ENCODE measurements at places on chromosomes 7 and 10.

DNA sequence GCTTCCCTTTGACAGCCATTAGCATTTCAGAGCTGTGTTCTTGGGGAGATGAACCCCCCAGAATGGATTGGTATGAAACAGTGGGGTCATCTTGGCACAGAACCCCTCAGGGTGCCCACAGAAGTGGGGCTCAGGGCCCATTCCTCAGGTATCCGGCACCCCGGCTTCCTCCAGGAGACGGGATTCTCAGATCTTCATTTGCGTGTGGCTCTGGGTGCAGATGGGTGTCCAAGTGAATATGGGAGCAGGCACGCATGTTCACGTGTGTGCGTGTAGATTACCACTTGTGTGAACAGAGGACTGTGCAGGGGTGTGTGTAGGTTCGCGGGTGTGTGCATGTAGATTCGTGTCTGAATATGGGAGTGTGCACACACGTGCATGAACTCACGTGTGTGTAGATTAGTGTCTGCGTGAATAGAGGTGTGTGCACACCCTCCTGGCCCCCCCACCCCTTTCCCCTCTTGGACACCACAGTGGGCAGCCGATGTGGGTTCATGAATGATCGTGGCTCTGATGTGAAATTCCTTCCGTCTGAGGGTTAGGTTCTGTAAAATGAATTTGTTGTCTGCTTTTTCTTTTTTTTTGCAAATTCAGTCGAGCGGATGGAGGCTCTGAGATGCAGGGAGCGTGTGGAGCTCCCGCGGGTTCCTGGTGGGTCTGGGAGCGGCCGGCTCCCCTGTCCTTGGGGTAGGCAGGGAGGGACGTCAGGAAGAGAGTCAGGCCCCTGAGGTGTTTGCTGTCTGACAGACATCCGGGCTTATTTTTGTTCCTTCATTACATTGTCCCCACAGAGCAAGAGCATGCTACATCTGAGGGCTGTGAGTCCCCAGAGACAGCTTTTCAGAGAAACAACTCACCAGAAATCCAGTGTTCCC, 7.4 kb downstream of the ELFN1 start:
- no peak for DNase-seq
- no peaks in the 10 kb centered on the region for H3K4me1 ChIP-seq
- H3K4me3 ChIP-seq: no peak overlapping the region
- no peak overlapping the region for H3K27ac ChIP-seq

DNA sequence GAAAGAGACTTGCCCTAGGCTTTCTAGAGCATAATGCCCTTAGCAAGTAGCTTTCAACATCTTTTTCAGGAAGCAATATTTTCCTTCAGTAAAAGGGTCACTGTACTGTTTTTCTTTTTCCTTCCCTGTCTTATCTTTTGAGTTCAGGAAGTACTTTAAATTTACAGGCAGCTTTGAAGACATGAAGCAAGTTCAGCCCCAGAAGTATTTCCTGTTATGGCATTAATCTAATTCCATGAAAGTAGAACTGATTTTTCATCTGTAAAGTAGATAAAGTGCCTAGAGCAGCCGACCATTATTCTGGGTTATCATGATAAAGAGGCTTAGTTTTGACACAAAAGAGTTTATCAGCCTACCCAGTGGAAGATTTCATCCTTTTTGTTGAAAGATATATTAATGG, 288.2 kb downstream of the ADK start:
- no peaks in the 10 kb centered on the region for H3K27me3 ChIP-seq
- no peak for DNase-seq
- H3K36me3 ChIP-seq: no peaks in the 10 kb centered on the region
- no peak overlapping the region for H3K27ac ChIP-seq
- no peak overlapping the region for H3K4me3 ChIP-seq
- no peaks in the 10 kb centered on the region for H3K4me1 ChIP-seq

DNA sequence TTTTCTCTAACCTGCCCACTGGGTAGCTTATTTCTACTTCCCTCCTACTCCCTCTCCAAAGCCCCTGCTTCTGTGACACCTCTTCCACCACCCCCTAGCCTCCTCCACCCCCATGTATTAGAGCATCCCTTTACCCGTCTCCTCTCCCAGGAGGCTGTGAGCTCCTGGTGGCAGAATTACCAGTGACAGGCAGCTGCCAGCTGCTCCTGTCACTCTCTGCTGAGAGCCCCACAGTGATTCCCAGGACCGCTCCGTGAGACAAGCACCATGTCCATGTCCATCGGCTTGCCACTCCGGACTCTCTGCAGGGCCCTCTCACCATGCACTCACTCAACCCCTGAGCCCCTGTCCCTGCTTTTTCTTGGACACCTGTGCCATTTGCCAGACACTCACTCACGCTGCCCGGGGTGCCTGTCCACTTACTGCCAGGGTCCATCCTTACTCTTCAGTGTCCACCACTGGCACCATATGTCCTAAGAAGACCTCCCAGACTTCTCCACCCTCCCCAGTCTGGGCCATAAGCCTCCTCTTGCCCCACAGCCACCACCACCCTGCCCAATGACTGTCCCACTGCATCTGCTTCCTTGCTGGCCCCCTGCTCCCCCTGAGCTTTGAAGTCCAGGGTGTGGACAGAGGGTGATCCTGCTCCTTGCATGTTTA, 9.8 kb downstream of the WDFY4 start:
- no peaks in the 10 kb centered on the region for H3K27me3 ChIP-seq
- H3K36me3 ChIP-seq: no peaks in the 10 kb centered on the region
- DNase-seq: no peak
- H3K27ac ChIP-seq: no peak overlapping the region
- peaks cover 5% of the 10 kb centered on the region for H3K4me1 ChIP-seq

DNA sequence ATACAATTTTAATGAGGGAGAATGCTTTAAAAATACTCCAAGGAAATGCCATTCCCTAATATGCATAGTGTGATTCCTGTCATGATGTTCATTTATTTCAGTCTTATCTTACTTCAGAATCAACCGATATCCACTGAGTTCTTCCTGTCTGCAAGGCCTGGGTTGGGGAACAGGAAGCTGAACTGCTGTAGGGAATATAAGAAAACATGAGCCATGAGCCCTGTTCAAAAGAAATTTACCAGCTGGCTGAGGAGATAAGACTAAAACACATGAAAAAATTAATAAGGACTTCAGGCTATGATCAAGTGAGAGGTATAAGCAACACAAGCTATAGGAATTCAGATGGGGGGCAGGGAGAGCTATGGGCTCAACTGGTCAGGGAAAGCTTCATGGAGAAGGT, 184.7 kb downstream of the PLPP4 start:
- peaks cover 18% of the 10 kb centered on the region for H3K27me3 ChIP-seq
- no peak overlapping the region for H3K27ac ChIP-seq
- H3K36me3 ChIP-seq: no peaks in the 10 kb centered on the region
- no peak overlapping the region for H3K4me3 ChIP-seq

- H3K36me3 ChIP-seq: no peaks in the 10 kb centered on the region
- no peak for DNase-seq
- no peak overlapping the region for H3K4me3 ChIP-seq
- no peaks in the 10 kb centered on the region for H3K27me3 ChIP-seq
- H3K4me1 ChIP-seq: no peaks in the 10 kb centered on the region
- H3K27ac ChIP-seq: no peak overlapping the region
Observed at GRCh38 chr7:31603046-31603445, 84.0 kb upstream of the PPP1R17 start.

DNA sequence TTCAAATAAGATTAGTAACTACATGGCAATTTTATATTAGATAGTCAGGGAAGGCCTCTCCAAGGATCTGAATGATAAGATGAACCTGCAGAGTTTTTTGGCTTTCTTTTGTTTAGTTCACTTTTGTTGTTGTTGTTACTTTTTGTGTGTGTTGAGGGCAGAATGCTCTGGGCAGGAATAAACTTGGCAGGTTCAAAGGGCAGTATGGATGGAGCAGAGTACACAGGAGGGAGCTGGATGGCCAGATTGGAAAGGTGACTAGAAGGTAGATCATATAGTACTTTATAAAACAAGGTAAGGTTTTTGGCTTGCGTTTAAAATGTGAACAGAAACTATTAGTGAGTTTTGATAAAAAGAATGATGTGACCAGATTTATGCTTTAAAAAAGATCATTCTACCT, 17.9 kb downstream of the CROT start:
- no peak overlapping the region for H3K27ac ChIP-seq
- H3K36me3 ChIP-seq: no peaks in the 10 kb centered on the region
- DNase-seq: no peak
- no peak overlapping the region for H3K4me3 ChIP-seq
- H3K27me3 ChIP-seq: no peaks in the 10 kb centered on the region
